ENCODE measurements at places on chromosomes 3 and 15. TPM values are rescaled to one million over a fixed set of nuclear protein-coding genes. Genes with fewer than 3 reads are reported as not detected.

- no peak for DNase-seq
Observed at GRCh38 chr15:90594301-90594738, 64.6 kb downstream of the CRTC3 start.

Gene RASL12
- total RNA-seq: 0.33 TPM

Gene GPR156
- total RNA-seq: 0.45 TPM

Gene C3orf80
- total RNA-seq: 2.8 TPM

DNA sequence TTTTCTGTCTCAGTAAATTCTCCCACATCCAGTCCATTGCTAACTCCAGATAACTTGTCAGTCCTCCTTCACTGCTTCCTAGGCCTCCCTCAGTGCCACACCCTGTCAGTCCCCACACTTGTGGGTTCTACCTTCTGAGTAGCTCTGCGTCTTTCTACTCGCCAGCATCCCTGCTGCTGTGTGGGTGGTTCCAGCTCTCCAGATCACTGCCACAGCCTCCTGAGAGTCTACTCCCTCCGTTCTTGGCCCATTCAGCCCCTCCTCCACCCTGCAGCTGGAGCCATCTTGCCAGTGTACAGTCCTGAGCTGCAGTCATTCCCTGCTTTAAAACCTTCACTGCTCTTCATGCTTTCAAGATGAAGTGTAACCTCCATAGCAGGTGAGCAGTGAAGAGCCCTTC lies 45.3 kb downstream of the MAP2K5 start:
- no peak for DNase-seq

Gene PLCB2
- 5.8 TPM for total RNA-seq

Gene SERINC4
- total RNA-seq: 0.14 TPM

GRCh38 chr15:38699633-38700230 lies 135.1 kb upstream of the RASGRP1 start:
- no peak for DNase-seq

- DNase-seq: no peak
Observed at GRCh38 chr15:34726406-34727100, 28.2 kb downstream of the GJD2 start.

Gene CHRNA7
- total RNA-seq: 5.3 TPM

DNA sequence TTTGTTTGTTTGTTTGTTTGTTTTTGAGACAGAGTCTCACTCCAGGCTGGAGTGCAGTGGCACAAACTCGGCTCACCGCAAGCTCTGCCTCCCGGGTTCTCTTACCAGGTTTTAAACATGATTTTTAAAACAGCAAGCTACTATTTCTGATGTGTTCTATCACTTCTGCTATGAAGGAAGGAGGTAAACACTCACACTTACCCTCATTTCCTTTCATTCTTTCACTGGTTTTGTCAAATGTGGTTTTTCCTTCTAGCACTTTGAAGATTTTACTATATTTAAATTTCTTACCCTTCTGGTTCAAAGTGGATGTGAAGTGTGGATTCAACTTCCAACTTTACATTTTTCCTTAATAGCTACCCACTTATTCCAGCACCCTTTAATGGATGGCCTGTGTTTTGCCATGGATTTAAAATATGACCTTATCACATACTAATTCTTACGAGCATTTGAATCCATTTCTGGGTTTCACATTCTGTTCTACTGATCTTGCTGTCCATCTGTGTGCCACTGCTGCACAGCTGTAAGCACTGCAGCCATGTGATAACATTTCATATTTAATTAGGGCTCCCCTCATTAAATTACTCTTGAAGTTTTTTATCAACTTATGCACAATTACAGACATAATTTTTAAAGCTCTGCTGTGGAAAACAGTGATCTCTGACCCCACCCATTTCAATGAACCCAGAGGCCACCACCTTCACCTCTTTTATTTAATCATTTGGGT lies 42.3 kb downstream of the TXNRD3 start:
- DNase-seq: no peak
